ENCODE measurements at places on chromosomes 3 and 15.
A peak's percentile ranks its signal among the peaks of the same experiment; 100 is the strongest.

GRCh38 chr3:142944342-142944741 is 19.1 kb downstream of the PAQR9 start:
- no peak for DNase-seq

DNA sequence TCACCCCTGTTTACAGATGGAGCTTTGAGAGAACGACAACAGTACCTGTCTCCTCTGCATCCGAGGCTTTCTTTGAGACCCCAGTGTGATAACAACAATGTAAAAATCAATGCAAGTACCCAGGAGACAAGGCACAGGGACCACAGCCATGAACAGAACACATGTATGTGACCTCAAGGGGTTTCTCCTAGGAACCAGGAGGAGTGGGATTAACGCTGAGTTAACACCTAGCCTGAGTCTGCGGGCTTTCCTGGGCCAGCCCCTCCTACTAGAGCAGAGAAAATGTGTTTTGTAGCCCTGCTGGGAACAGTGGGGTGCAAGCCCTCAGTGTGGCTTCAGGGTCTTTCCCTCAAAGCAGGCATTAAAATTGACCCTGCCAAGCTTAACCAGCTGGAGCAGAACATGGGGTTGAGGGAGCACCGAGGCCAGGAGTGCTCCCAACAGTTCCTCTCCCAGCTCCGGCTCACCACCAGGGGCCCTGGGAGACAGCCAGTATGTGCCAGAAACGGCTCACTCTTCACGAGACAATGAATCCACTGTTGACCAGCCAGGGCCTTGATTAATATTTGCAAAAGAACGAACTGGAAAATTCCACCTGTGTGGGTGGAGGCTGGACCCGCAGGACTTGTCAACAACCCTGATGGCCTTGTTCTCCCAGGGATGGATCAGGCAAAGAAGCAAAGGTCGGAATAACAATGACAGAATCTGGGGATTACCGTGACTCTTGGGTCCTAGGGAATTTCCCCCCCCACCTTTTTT is 3.6 kb downstream of the CHDH start:
- no peak for DNase-seq

GRCh38 chr3:126417981-126418530 is 23.3 kb downstream of the CFAP100 start:
- no peak for DNase-seq

- no peak for DNase-seq
Observed at GRCh38 chr3:105755121-105755886, 113.5 kb downstream of the CBLB start.

DNA sequence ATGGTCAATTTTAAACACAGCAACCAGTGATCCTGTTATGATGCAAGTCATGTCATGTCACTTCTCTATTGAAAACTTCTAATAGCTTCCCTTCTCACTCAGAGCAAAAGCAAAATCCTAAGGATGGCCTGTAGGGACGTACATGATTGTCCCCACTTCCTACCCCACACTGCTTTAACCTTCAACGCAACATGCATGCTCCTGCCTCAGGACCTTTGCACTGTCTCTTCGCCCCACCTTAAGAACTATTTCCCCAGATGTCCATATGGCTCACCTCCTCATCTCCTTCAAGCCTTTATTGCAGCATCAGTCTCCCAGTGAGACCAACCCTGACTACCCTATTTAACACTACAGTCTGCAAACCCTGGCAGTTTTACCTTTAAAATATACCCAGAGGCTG is 214.1 kb upstream of the CHRM5 start:
- DNase-seq = no peak

- DNase-seq = no peak
Observed at GRCh38 chr15:63186065-63186464, 3.3 kb upstream of the RAB8B start.

- no peak for DNase-seq
Observed at GRCh38 chr3:9450991-9451390, 53.6 kb downstream of the SETD5 start.

- DNase-seq = no peak
Observed at GRCh38 chr3:162302983-162303624, 806.5 kb downstream of the OTOL1 start.

GRCh38 chr3:156133076-156133475 is 12.7 kb downstream of the KCNAB1 start:
- DNase-seq = no peak

- DNase-seq = no peak
Observed at GRCh38 chr15:90683371-90683770, 33.8 kb upstream of the BLM start.

DNA sequence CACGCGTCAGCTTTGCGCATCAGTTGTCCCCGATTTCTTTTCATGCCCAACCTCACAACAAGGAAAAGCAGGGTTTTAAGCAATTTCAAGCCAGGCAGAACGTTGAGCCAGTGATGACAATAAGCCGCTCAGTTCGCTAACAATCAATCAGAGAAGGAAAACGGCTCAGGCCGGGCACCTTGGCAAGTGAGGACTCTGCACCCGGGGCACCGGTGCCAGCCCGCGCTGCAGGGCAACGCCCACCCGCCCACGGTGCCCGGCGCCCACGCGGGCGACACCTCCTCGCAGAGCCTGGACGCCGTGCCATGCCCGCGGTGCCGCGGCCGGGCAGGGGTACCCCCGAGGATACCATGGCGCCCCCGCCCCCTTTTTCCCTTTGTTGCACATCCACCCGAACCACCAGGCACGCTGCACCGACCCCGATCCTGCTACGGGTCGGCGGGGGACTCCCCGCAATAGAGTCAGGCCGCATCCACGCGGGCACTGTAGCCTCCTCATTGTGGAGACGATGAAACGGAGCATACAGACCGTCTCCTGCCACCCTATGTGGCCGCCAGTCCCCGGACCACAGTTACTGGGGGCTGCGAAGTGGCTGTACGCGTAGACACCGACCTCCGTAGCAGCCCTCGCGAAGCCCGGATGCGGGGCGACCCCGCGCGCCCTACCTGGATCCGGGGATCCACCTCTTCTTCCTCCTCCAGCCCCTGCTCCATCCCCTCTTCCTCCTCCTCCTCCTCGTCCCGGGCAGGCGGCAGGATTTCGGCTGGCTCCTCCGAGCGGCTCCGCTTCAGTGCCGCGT is 581 bp downstream of the SH3BP5 start:
- DNase-seq = no peak

DNA sequence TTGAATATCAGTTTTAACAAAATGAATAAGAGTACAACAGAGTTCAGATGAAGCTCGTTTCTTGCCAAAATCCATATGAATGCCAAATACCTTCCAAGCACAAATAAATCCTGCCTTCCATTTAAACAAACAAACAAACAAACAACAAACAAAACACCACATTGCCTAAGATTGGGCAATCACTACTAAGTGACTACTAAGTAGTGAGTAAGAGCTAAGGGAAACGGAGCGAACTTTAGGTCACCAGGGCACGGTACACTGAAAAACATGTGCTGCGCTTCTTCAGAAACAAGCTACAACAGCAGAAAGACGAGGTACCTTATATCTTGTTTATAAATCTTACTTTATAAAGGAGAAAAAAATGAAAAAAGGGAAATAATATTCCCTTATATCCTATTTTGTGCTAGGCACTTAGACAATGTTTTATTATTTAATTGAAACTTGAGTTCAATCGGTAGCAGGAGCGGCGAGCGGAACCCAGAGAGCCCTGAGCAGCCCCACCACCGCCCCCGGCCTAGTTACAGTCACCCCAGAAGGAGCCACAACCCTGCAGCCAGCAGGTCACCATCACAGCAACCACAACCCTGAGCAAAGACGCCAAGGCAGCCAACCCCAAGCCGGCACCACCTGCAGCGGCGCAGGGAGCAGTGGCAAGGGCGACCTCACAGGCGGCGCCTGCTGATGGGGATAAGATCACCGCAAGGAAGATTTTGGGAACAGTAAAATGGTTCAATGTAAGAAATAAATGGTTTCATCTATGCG is 216.9 kb downstream of the ZBTB20 start:
- no peak for DNase-seq

DNA sequence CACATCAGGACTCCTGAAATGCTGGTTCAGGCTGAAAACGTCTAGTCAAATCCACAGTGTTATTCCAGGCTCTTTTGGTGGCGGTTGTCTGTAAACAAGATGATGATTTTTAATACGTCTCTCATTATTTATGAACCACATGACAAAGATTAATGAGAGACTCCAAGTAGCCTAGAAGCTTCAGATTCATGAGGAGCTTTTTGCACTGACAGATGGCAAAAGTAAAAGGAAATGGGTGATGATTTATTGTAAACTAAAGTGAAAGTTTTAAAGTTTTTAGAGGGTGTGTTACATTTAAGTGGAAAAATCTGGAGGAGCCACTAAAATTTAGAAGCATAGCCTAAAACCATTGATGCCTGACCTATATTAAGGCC is 77.0 kb downstream of the BBX start:
- no peak for DNase-seq

DNA sequence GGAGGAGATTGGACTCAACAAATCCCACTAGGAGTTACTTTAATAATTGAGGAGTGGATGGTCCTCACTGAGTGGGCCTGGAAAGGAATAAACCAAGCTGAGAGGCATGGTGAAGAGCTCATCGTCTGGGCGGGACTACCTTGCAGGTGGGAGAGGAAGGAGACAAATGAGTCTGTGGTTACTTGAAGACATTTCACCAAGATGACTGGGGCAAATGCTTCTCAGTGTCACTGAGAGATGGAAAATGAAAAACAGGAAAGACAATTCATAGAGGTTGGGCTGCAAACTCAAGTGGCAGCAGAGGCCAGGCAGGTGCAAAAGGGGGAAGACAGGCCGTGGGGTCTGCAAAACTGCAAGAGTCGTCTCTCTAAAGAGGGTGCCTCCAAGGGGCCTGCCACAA is 1.5 kb upstream of the ARHGAP31 start:
- no peak for DNase-seq

DNA sequence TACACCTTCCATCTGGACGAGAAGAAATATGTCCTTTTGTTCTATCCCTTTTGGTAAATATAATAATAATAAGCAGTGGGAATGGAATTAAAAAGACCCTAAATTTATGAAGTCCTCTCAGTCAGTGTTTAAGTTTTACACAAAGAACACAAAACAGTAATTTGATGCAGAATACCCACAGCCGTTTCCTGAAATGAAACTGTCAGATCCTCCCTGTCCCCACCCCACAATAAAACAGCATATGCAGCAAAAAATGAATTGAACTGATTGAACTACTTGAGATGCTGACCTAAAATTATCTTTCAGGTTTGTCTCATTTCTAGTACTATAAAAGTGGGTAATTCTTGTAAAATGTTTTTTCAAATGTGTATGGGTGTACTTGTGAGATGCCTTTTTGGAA is 2.2 kb upstream of the LRIG1 start:
- no peak for DNase-seq

DNA sequence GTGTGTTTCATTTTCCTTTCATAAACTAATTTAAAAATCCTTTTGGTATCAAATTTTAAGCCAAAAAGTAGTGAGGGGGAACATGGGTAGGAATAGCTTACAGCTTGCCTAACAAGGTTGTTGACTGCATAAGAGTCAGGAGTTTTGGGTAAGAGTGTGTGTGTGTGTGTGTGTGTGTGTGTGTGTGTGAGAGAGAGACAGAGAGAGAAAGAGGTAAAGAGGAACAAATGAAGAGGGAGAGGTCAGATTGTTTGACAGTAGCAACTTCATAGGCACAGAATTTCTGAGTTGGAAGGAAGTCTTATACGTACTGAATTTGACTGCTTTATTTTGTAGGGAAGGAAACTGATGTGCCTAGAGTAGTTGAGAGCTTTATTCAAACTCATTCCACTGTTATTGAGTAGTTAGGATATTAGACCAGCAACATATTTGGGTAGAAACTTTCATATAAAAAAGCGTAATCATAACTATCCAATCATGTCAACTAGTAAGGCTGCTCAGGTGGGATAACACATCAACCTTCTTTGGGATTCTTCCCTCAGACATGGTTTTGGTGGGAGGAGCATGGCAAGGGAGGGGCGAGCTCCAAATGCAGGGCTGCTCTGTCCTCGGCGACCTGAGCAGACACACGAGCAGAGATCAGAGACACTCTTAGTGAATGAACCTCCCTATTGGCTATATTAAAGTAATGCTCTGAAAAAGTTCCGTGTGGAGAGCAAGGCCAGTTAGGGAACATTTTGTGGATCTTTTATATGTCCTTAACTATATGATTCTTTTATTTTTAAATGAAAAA is 86.4 kb downstream of the LPP start:
- no peak for DNase-seq

DNA sequence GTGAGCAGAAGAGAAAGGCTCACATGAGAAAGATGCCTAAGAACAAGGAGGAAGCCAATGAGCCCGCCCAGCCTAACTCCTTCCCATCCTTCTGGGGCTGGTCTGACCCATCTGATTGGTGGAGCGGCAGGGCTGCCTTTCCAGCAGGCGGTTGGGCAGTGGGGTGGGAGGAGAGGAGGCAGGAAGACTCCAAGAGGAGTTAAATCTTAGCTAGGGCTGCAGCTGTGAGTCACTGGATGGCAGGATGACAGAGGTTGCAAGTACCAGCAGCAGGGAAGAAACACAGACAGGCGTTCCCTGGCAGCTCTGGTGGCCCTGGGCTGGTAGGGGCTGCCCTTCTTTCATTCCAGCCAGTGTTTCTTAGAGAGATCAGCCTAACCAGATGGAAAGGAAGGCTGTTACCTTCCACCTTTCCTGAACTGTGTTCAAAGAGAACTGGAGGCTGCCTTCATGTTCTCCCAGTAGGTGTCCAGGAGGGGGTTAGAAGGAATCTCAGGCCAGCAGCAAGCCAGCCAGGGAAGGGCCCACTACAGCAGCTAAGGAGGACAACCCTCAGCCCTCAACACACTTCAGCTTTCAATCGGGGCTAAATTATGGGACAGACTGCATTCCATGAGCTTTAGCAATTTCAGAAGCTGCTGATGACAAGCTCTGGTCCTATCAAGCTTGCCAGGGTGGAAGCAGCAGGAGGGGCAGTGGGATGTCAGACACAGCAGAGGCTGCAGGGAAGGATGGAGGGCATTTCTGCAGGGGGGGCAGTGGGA is 50.3 kb downstream of the CHSY1 start:
- DNase-seq = no peak

DNA sequence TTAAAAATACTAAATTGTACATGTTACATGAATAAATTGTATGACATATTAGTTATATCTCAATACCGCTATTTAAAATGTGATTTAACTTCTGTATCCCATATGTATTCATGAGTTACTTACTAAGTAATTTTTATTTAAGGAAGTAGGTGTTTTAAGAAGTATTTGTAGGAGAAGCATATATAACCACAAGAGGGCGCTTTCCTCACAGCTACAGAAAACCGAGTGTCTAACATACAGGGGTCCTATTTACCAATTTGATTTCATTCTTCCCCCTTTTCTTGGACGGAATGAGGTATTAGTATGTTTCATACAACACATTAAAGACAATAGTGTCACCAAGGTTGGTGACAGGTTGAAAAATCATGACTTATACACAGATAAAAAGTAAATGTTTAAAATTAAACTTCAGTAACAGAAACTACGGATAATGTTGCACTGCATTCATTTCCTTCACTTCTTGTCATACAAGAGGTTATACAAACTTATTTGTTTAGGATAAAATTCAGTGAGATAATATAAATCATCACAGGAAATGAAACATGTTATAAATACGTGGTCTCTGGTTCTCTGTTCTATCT is 253.6 kb downstream of the MAGI1 start:
- peak; percentile 1 for DNase-seq

GRCh38 chr3:186168976-186169375 is 60.1 kb upstream of the ETV5 start:
- DNase-seq = no peak

- no peak for DNase-seq
Observed at GRCh38 chr3:117399311-117400078, 689.9 kb downstream of the TUSC7 start.

- DNase-seq = no peak
Observed at GRCh38 chr15:60528530-60528929, 49.6 kb upstream of the ICE2 start.
